ENCODE measurements at places on chromosomes 4 and X. TPM values are rescaled to one million over a fixed set of nuclear protein-coding genes. Genes with fewer than 3 reads are reported as not detected.

DNA sequence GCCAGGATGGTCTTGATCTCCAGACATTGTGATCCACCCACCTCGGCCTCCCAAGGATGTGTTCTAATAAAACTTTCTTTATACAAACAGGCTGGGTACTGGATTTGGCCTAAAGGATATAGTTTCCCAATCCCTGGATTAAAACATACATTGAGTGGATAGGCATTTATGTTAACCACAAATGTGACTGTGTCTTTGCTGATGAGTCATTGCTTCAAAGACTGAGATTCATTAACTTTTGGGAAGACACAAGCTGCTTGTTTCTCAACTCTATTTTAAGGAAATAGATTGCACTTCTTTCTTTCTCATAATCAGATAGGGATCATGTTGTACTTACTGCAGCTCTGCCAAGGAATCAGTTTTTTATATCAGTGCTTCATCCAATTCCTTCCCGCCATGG is 131.3 kb upstream of the AGA start:
- peak; percentile 96 for DNase-seq

GRCh38 chr4:176031922-176032321 is 33.7 kb upstream of the WDR17 start:
- no peak for DNase-seq

DNA sequence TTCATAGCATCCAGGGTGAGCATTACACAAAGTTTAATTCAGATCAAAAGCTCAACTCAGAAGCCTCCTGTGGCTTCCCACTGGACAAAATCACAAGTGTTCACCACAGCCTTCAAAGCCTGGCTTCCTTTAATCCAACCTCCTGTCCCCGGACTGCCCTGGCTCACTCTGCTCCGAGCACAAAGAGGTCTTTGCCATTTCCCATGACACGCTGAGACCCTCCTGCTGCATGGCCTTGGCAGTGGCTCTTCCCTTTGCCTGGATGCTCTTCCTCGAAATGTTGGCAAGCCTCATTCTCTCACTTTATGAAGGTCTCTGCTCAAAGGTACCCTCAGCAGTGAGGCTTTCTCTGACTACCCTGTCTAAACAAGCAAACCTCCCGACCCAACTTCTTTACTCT is 41.0 kb downstream of the LDB2 start:
- no peak for DNase-seq

DNA sequence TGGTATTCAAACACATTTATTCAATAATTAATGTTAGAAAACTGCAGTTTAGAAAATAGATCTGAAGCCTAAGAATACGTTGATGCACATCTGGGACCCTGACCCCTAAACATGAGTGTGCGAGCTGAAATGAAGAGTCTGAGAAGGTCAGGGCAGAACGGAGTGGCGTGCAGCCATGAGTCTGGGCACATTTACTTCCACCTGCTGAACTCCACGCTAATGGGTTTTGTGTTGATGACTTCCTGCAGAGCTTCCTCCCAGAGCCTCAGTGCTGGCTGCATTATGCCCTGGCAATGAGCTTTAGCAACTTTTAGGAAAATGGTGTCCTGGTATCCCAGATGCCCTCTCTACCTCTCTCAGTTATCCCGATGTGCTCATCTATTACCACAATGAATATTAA is 53.1 kb downstream of the FAM114A1 start:
- DNase-seq = no peak

Gene HPF1
- 27.5 TPM for total RNA-seq

GRCh38 chrX:105451401-105451800 is 230.9 kb upstream of the TEX13A start:
- peak; percentile 0 for DNase-seq

- peak; percentile 45 for DNase-seq
Measured at GRCh38 chrX:106611679-106612392, at the start of gene RADX. TSS of gene RADX (plus strand) at chrX:106611978. CDS start at chrX:106612081, 103 bp downstream.

DNA sequence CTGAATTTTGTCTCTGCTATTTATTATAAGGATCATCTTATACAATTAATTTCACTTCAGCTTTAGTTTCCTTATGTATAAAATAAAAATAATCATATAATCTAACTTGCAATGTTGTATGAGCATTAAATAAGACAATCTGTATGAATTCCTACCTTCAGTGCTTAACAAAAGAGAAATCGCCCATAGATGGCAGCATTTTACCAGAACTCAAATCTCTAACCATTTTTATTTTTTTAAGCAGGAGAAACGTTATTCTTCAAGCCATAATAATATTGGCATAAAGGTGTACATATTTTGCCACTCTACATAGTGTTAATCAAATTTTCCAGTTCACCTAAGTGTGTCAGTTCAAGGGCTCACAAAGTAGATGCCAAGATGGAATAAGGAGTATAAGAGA is 78.8 kb downstream of the TMEM47 start:
- DNase-seq = peak; percentile 56

DNA sequence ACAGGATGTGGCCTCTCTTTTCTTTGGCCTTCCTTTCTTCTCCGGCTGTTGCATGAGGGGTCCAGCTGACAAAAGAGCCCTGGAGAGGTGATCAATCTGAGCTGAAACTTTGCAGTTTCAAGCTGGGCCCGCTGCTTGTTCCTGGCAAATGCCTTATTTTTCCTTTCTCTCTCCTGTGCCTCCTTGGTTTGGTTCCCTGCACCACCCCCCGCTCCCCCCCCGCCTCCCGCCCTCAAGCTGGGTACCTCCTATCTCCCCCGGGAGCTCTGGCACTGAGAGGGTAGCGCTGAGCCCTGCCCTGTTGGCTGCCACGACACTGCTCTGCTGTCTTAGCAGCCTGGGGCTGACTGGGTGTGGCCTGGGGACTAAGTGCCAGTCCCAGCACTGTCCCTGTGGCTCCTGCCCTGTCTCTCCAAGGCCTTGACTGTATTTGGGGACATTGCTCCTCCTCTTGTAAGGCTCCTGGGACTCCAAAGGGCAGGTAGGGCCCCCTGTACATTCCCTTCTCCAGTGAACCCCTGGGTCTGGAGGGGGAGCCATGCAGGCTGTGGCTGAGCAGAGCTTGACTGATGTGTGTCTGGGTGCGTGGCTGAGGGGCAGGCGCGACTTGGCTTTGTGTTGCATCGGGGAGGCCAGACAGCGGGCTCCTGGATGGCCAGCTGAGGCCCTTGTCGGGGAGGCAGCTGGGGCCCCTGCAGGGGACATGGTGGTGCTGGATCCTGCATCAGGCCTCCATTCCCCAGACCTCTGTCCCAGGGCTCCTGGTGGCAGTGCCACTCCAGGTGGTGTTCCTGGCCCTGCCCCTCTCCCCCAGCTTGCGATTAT is 1.1 kb downstream of the PLXNA3 start:
- DNase-seq = no peak

GRCh38 chrX:34972206-34972605 is 29.6 kb downstream of the FAM47B start:
- DNase-seq = no peak

DNA sequence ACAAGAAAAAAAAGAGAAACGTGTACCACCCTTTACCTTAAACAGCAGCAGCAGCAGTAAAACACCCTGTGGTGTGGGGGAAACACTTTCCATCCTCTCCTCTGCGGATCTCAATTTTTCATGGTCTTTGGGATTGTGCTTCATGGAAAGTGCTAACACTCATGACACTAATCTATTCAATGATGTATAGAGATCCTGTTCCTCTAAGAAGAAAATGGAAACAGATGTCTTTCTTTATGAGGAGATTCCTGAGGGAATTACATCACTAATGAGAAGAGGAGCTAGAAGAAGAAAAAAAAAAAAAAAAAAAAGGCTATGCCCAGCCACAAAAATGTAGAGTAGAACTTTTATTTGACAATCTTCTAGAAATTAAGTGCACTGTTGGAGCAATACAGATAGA is 62.9 kb upstream of the NDST3 start:
- no peak for DNase-seq

- DNase-seq = no peak
Measured at GRCh38 chr4:3523628-3524221, 8.5 kb downstream of the LRPAP1 start.

Gene CT45A2
- total RNA-seq = not detected

DNA sequence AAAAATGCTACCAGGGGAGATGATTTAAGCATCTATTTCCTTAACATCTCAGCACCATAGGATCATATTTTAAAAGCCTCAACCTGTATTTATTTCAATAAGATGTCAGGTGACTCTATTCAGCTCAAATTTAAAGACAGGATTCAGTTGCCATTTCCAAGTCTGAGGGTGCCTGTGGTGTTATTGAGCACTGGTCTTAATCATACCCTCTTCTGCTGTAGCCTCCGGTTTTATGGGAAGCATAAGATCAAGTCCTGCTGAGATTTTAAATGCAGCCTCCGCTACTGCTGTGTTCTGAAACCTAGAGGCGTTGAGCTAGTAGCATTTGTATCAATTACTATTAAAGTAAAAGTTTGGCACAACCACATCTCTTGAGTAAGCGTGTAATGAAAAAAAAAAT is 185.7 kb upstream of the NWD2 start:
- DNase-seq = no peak

DNA sequence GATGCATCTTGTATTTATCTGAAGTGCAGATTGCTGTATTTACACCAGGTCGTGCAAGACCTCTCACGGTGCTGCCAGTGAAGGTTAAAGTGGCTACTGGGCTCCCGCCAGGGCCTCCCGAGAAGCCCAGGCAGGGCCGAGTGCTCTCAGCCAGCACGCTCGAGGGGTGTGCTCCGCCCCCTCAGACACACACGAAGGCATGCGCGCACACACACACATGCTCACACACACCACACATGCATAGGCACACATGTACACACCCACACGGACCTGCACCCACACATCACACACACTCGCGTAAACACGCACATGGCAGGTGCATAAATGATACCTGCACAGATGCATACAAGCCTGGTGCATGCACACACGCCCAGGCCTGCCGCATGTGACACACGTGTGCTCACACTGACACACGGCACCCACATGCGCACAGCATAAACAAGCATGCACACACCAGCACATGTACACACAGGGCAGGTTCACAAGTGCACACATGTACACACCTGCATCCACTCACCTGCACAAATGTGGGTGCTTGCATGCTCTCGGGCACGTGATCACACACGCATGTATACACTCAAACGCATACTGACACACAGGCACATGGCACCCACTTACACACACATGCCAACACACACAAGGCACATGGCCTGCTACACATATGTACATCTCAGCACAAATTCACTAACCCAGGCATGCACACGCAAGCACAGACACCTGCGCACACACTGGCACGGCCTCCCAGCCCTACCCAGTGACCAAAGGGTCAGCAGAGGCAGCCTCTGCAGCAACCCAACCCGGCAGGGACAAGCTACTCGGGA is 71.6 kb downstream of the FAM53A start:
- DNase-seq = no peak

GRCh38 chrX:29746326-29746725 is 469.0 kb upstream of the MAGEB2 start:
- DNase-seq = peak; percentile 55

DNA sequence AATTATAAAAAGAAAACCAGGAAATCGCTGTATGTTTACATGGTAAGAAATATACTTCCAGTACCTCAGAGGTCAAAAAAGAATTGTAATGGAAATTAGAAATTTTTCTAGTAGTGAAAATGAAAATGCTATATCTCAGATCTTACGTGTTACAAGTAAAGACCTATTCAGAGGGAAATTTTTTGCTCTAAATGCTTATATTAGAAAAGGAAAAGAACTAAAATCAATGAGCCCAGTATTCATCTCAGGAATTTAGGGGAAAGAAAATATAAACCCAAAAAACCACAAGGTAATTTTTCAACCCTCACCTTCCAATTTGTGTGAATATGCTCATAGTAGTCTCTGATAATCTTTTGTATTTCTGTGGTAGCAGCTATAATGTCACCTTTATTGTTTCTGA is 145.6 kb downstream of the RAP1GDS1 start:
- DNase-seq = no peak

DNA sequence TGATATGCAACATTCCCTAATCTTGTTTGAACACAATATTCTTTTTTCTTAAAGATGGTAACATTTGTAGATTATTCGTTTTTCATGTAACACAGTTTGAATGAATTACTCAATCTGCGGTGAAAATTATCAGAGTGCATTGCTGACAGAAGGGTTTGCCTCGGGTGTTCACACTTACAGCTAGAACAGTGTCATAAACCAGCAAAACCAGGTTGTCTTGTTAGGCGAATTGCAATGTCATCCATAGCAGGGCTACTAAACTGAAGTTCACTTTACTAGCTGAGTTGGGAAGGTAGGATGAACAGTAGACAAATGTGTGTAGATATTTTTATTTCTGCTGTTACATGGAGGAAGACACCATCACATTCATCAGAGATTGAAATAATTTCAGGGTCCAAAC is 98.9 kb downstream of the SLC39A8 start:
- no peak for DNase-seq

Gene ANXA3
- 5.0 TPM for total RNA-seq

Gene CDKL2
- total RNA-seq = 0.18 TPM

- DNase-seq = no peak
Measured at GRCh38 chr4:27881705-27882104, 1021.1 kb downstream of the STIM2 start.

- DNase-seq = no peak
Measured at GRCh38 chr4:80128941-80129340, 55.9 kb upstream of the ANTXR2 start.

GRCh38 chrX:131213400-131213799 is 75.7 kb downstream of the IGSF1 start:
- no peak for DNase-seq

Gene TBC1D8B
- 10.4 TPM for total RNA-seq

GRCh38 chr4:8326206-8326605 is 56.7 kb downstream of the HTRA3 start:
- no peak for DNase-seq

DNA sequence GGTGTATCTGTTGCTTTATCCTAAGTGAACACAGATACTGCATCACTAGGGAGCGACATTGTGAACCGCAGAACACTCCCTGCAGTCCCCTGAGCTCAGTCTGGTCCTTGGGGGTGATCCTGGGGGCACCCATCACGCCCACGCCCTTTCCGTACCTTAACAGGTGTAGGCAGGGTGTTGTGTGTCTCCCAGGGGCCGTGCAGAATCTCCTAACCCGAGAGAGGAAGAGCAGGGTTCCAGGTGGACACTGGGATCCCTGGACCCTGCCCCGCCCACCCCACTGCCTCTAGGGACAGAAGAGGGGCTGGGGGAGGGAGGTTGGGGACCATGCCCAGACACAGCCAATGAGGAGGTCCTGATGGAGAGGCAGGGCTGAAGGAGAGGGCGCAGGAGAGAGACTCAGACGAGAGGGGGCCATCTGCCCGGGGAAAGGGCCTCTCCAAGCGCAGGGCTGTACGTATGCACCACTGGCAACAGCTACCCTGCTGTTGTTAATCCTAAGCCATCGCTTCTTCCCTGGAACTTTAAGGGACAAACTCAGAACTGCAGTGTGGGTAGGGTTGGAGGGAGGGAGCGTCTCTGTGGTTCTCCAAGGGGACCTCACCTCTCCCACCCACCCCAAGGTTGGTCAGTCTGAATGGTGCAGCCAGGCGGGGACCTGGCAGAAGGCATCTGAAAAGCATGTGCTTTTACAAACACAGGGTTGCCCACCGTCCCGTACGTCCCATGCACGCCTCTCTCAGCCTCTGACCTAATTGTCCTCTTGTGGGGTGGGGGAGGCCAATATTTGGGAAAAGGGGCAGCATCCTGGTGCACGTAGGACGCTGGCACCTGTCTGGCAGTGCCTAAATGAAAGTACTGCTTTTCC is 2.5 kb downstream of the P2RY8 start:
- DNase-seq = no peak
